IPS DF 19.7 (cell line): ENCODE measurements at places on chromosomes 1 and 21.

- DNase-seq: no peak
These were observed 162.7 kb upstream of the COL6A1 start for GRCh38 chr21:45818904-45819285.

GRCh38 chr1:214393086-214393485 is 112.1 kb downstream of the SMYD2 start:
- DNase-seq: no peak

GRCh38 chr1:41751804-41752513 is 166.8 kb downstream of the HIVEP3 start:
- no peak for DNase-seq

GRCh38 chr1:109659997-109660690 is 4.2 kb downstream of the GSTM4 start:
- DNase-seq: no peak

DNA sequence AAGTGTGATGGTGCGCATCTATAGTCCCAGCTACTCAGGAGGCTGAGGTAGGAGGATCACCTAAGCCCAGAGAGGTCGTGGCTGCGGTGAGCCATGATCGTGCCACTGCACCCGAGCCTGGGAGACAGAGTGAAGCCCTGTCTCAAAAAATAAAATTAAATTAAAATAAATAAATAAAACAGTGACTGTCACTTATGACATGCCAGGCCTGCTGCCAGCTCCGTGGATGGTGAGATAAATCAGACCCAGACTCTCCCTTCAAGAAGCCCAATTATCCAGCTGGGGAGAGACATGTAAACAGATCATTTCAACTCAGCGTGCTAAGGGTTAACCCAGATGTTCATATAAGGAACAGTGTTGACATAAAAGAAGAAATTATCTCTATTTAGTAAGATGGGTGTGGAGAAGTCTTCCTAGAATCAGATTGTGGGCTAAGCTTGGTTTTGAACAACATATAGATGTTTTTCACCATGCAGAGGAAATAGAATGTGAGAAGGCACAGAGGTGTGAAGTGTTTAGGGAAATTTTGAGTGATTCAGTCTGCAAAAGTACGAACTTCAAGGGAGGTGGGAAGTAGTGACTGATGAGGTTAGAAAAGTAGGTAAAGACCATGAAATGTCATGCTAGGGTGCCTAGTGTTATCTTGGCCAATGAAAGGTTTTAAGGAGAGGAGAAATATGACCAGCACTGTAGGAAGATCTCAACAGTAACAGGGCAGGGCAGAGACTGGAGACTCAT is 18.3 kb downstream of the YARS1 start:
- DNase-seq: no peak

DNA sequence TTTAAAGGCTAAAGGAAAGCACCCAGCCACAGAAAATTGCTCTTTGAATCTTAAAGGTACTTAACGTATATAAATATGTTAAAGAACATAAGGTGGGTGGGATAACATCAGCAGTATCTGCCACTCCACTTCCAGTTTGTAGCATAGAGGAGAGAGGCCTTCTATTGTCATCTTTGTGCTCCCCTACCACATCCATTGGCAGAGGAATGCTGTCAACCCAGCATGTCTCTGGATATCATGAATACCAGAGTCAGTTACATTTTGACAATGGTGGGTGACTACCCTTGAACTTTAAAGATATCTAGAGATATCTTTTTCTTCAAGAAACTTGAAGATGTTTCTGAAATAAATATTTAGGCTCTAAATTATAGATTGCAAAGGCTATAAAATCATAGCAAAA is 283.2 kb upstream of the LRRC7 start:
- no peak for DNase-seq

- DNase-seq: no peak
These were observed 47.5 kb downstream of the PCNT start for GRCh38 chr21:46371204-46372013.

DNA sequence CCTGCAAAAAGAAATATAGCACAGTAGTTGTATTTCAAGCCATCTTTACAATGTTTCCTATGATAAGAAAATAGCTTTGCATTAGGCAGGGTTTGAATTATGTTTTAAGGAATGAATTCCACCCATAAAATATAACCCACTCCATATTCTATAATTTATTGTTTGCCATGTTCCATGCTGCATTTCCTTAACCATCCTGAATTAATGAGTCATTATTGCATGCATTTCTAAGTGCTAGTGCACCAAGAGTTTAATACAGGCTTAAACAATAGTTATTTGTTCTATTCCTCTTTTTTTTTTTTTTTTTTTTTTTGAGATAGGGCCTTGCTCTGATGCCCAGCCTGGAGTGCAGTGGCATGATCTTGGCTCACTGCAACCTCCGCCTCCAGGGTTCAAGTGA is 45.2 kb downstream of the MIGA1 start:
- no peak for DNase-seq

DNA sequence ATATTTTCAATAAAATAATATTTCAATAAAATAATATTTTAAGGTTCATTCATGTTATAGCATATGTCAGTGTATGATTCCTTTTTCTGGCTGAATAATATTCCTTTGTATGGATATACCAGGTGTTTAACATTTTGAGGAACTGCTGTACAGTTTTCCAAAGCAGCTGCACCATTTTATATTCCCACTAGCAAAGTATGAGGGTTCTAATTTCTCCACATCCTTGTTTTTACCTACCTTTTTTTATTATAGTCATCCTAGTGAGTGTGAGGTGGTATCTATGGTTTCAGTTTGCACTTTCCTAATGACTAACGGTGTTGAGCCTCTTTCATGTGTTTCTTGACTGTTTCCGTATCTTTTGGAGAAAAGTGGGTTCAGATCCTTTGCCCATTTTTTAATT is 5.2 kb downstream of the DEGS1 start:
- DNase-seq: no peak

GRCh38 chr1:245583081-245583480 is 428.3 kb downstream of the KIF26B start:
- no peak for DNase-seq

DNA sequence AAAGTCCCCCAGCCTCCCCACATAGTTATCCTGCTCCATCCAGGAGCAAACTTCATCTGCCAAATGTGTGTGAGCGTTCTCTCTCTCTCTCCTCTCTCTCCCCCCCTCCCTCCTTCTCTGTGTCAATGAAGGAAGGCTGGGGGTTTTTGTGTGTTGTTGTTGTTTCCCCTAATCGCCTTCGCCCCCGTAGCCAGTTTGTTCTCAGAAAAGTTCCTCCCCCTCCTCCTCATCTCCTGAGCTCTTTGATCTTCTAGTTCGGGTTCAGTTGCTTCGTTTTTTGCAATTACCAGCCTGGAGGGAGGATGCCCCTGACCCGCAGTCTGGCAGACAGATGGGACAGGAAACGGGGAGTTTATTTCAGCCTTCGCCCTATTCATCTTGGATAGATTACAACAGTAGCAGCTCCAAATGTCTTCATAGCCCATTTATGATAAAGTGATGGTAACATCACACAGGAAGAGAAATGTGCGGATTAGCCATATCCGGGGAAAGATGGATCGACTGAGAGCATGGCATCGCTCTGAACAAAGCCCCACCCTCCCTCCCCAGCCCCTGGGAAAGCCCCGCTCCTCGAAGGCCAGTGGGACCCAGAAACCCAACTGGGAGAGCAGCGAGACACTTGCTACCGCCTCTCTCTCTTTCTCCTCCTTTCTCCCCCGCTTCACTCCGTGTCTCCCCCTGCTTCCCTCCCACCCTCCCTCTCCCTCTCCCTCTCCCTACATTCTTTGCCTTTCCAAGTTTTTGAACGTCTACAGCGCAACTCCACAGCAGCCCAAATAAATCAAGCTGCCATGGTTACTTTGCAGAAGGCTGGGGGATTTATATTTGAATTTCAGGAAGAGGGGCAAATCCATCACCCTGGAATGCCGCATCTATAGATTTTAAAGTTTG is 139.7 kb upstream of the ARHGEF16 start:
- DNase-seq: no peak

DNA sequence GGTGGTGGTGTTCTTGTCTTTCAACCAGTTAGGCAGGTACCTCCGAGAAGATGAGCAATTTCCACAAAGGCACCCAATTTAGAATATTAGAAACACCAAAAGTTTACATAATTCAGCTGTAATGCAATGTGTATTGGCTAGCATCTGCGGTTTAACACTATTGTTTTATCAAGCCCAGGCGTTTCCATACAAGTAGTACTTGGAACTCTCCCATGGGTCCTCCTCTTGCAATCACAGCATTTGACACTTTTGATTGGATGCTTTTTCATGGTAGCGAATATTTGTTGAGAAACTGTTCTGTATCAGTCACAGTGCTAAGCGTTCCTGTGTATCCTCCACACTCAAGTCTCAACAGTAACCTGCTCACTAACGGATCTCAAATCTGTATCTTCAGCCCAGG is 20.1 kb upstream of the MAP1LC3C start:
- DNase-seq: no peak

GRCh38 chr21:40717028-40717427 is 129.9 kb downstream of the DSCAM start:
- no peak for DNase-seq
